ENCODE measurements at places on chromosomes 1 and 21. TPM values are rescaled to one million over a fixed set of nuclear protein-coding genes. Genes with fewer than 3 reads are reported as not detected.

HAPLN2 gene
- total RNA-seq, result 0.71 TPM

FCRL1 gene
- total RNA-seq, result not detected

LRRC39 gene
- 2.1 TPM for total RNA-seq

RNF223 gene
- not detected for total RNA-seq

C1QA gene
- total RNA-seq, result not detected

C2CD2 gene
- total RNA-seq, result 0.78 TPM

HCRTR1 gene
- total RNA-seq, result not detected

MRPL39 gene
- 26.1 TPM for total RNA-seq

TFAP2E gene
- total RNA-seq, result 1.1 TPM

SPATA45 gene
- not detected for total RNA-seq

CNR2 gene
- not detected for total RNA-seq

A3GALT2 gene
- total RNA-seq, result 0.71 TPM

SYNC gene
- total RNA-seq, result 1.1 TPM

NUF2 gene
- total RNA-seq, result 5.8 TPM

ZBED6 gene
- 23.3 TPM for total RNA-seq

GRCh38 chr1:58515794-58516401, 30.6 kb downstream of the OMA1 start:
- H3K27ac ChIP-seq, result no peak overlapping the region
- H3K36me3 ChIP-seq, result peaks cover 16% of the 10 kb centered on the region
- H3K27me3 ChIP-seq, result peaks cover 1% of the 10 kb centered on the region
- no peak overlapping the region for H3K4me3 ChIP-seq
- no peak for DNase-seq

DNA sequence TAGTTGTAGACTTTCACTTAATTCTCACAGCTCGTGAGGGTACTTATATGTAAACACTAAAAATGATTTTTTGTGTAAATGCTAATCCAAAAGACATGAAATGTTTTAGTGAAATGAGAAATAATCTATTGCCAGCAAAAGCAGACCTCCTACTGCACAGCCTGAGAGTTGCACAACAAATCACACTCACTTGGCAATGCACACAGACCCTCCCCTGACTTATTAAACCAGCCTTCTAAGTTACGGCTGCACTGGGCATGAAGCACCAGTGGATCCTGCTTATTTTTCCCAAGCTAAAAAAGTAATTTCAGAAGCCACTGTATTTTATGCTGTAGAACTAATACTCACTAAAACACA, 10.3 kb downstream of the ERRFI1 start:
- no peak overlapping the region for H3K4me3 ChIP-seq
- no peak for DNase-seq
- no peak overlapping the region for H3K27ac ChIP-seq
- peaks cover 5% of the 10 kb centered on the region for H3K4me1 ChIP-seq

- H3K4me3 ChIP-seq, result no peak overlapping the region
- H3K27me3 ChIP-seq, result no peaks in the 10 kb centered on the region
- no peak overlapping the region for H3K27ac ChIP-seq
- no peak for DNase-seq
- H3K4me1 ChIP-seq, result peaks cover 5% of the 10 kb centered on the region
Measured at GRCh38 chr1:219580009-219580676, 32.8 kb downstream of the ZC3H11B start.

DNA sequence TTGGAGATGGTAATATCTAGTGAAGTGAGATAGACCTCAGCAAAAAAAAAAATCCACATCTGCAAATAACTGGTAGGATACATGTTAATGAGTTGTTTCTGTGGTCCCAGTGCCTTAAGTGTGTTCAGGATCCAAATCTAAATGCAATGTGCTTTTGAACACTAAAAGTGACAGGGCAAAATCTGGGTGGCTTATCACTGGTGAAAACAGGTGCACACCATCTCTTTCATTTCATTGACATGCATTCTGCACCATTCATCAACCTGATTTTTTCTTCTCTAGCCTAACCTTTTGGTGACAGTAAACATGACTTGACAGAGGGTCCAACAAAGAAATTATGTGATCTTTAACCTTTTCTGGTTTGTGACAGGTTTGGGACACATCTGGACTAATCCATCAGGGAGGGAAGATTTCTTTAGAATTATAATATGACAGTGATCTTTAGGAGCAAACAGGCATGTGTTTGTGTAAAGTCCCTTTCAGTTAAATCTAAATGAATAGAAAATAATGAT, 201.6 kb upstream of the NEGR1 start:
- no peaks in the 10 kb centered on the region for H3K4me1 ChIP-seq
- H3K36me3 ChIP-seq, result peaks cover 16% of the 10 kb centered on the region
- no peak overlapping the region for H3K27ac ChIP-seq
- DNase-seq, result no peak
- H3K4me3 ChIP-seq, result no peak overlapping the region
- H3K27me3 ChIP-seq, result no peaks in the 10 kb centered on the region

DNA sequence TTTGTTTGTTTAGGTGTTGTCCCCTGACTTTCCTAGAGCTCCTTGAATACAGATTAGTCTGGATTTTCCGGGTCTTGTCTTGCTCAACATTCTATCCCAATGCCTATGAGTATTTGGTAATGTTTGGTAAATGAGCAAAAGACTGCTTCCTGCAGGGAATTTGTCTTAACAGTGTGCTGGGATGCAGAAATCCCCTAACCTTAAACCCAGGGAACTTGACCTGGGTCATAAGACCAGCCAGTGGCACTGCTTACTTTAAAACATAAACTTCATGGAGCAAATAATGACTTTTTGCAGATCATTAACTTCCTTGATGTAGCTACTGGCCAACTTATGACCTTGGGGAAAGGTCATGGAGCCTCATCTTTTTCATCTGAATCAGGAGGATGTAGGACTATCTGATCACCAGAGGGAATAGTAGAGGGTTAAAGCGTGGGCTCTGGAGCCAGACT, 27.2 kb downstream of the TCEANC2 start:
- no peak for DNase-seq
- no peak overlapping the region for H3K27ac ChIP-seq
- no peak overlapping the region for H3K4me3 ChIP-seq
- peaks cover 25% of the 10 kb centered on the region for H3K4me1 ChIP-seq
- no peaks in the 10 kb centered on the region for H3K36me3 ChIP-seq

DNA sequence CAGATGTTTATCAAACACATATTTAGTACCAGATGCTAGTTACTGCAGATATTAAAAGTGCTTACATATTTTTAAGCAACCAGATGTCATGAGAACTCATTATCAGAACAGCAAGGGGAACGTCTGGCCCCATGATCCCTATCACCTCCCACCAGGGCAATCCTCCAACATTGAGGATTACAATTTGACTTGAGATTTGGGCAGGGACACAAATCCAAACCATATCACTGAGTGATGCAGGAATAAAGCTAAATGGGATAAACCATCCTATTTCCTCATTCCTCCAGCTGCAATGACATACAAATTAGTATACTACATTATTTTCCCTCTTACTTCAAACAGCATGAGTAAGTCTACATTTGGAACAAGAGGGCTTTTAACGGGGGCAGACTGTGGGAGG, 3.1 kb upstream of the KCNK2 start:
- H3K36me3 ChIP-seq, result no peaks in the 10 kb centered on the region
- peaks cover 11% of the 10 kb centered on the region for H3K27me3 ChIP-seq
- no peak overlapping the region for H3K27ac ChIP-seq
- no peaks in the 10 kb centered on the region for H3K4me1 ChIP-seq

GRCh38 chr1:70415882-70416281, 4.8 kb downstream of the CTH start:
- peaks cover 1% of the 10 kb centered on the region for H3K4me1 ChIP-seq
- no peak overlapping the region for H3K27ac ChIP-seq
- DNase-seq, result no peak

DNA sequence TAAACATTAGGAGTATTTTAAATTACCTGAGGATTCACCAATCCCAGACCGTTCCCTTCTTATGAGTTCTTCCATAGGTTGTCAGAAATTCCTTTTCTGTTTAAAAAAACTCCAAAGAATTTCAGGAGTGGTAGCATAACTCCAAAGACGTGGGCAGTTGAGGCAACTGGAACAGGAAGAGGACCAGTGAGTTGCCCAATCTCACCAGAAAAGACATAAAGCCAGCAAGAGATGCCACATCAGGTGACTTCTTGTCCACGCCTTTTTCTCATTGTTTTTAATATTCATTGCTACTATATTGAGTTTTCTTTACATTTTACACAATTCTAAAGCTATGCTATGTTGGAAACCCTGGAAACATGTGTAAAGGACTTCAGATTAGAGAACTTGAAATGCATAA, 88.1 kb upstream of the JAK1 start:
- peaks cover 5% of the 10 kb centered on the region for H3K36me3 ChIP-seq
- no peak overlapping the region for H3K27ac ChIP-seq
- H3K27me3 ChIP-seq, result no peaks in the 10 kb centered on the region
- H3K4me3 ChIP-seq, result no peak overlapping the region

GRCh38 chr1:227947676-227948492, at the start of gene WNT9A:
WNT9A (minus strand) TSS chr1:227947932; CDS start chr1:227947887, 45 bp downstream.
- H3K27ac ChIP-seq, result peak within 1 kb of the TSS; percentile 89
- peaks cover 9% of the 10 kb centered on the region for H3K27me3 ChIP-seq
- peaks cover 2% of the 10 kb centered on the region for H3K36me3 ChIP-seq
- H3K4me3 ChIP-seq, result peak within 1 kb of the TSS; percentile 95
- peaks cover 11% of the 10 kb centered on the region for H3K4me1 ChIP-seq

- H3K27ac ChIP-seq, result no peak overlapping the region
- H3K4me3 ChIP-seq, result no peak overlapping the region
- no peaks in the 10 kb centered on the region for H3K27me3 ChIP-seq
- peaks cover 10% of the 10 kb centered on the region for H3K36me3 ChIP-seq
- DNase-seq, result no peak
- H3K4me1 ChIP-seq, result no peaks in the 10 kb centered on the region
Measured at GRCh38 chr1:79042117-79042516, 35.6 kb upstream of the ADGRL4 start.

GRCh38 chr1:39901464-39901713, 328 bp downstream of the MYCL start:
- H3K36me3 ChIP-seq, result no peaks in the 10 kb centered on the region
- H3K27me3 ChIP-seq, result peaks cover 27% of the 10 kb centered on the region
- H3K4me3 ChIP-seq, result peak overlapping the region; percentile 38

GRCh38 chr1:78339490-78339889, 151.3 kb upstream of the PTGFR start:
- H3K4me1 ChIP-seq, result no peaks in the 10 kb centered on the region
- H3K4me3 ChIP-seq, result no peak overlapping the region
- DNase-seq, result no peak
- H3K27me3 ChIP-seq, result peaks cover 2% of the 10 kb centered on the region

- H3K4me1 ChIP-seq, result no peaks in the 10 kb centered on the region
- DNase-seq, result no peak
- H3K27me3 ChIP-seq, result peaks cover 2% of the 10 kb centered on the region
Measured at GRCh38 chr21:38438462-38438893, 59.8 kb downstream of the ERG start.

DNA sequence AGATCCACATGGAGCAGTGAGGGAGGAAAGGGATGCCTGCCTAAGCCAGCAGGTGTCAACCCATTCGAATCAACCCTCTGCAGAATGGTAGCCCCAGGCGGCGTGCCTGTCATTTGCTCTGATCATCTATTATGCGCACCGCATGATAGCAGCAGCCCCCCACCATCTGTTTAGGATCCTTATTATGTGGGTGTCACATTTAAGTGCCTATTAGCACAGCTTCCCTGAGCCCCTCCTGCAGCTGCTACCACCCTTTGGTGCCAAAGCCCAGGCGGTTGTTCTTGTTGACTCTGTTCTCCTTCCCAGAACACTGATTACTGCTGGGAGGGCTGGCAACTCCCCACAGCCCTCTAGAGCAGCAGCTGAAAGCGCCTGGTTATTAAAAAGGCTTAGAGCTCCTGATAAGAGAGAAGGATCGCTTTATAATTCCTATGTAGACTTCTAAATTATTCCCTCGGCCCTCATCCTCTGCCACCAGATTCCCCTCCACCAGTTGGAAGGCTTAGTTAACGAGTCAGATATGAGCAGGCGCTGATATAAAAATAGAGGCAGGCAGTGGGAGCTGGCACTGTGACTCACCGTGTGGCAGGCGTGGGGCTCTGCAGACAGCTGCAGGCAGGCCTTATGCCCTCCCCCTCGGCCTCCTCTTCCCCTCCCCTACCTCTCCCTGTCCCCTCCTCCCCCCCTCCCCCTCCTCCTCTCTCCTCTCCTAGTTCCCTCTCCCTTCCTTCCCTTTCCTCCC, 23.0 kb downstream of the ACTA1 start:
- peak; percentile 79 for DNase-seq
- H3K4me1 ChIP-seq, result peaks cover 57% of the 10 kb centered on the region
- no peaks in the 10 kb centered on the region for H3K36me3 ChIP-seq
- H3K4me3 ChIP-seq, result peak overlapping the region; percentile 78
- H3K27ac ChIP-seq, result peak overlapping the region; percentile 98

GRCh38 chr1:212774584-212774983, 17.0 kb downstream of the NSL1 start:
- H3K4me3 ChIP-seq, result no peak overlapping the region
- H3K36me3 ChIP-seq, result peaks cover 25% of the 10 kb centered on the region
- H3K4me1 ChIP-seq, result no peaks in the 10 kb centered on the region
- no peak overlapping the region for H3K27ac ChIP-seq
- no peak for DNase-seq

GRCh38 chr1:229148041-229148671, 122.8 kb upstream of the RAB4A start:
- peak; percentile 31 for DNase-seq
- peak overlapping the region; percentile 19 for H3K27ac ChIP-seq

- peaks cover 2% of the 10 kb centered on the region for H3K27me3 ChIP-seq
- peak within 1 kb of the TSS; percentile 92 for H3K4me3 ChIP-seq
- H3K4me1 ChIP-seq, result peaks cover 3% of the 10 kb centered on the region
- DNase-seq, result peak; percentile 91
- peak within 1 kb of the TSS; percentile 55 for H3K27ac ChIP-seq
- H3K36me3 ChIP-seq, result no peaks in the 10 kb centered on the region
Measured at GRCh38 chr1:161117759-161118581, at the start of the genes NIT1 and PFDN2. NIT1 (plus strand) TSS chr1:161118105; CDS start chr1:161118177, 72 bp downstream. PFDN2 (minus strand) TSS chr1:161118037; CDS start chr1:161118026, 11 bp downstream.

- no peak overlapping the region for H3K4me3 ChIP-seq
- H3K27ac ChIP-seq, result no peak overlapping the region
- peaks cover 4% of the 10 kb centered on the region for H3K27me3 ChIP-seq
- peaks cover 21% of the 10 kb centered on the region for H3K4me1 ChIP-seq
Measured at GRCh38 chr1:30731806-30732276, 8.5 kb upstream of the MATN1 start.

GRCh38 chr1:93346421-93346993, 800 bp downstream of the DR1 start:
- no peaks in the 10 kb centered on the region for H3K36me3 ChIP-seq
- H3K27me3 ChIP-seq, result peaks cover 12% of the 10 kb centered on the region
- peaks cover 13% of the 10 kb centered on the region for H3K4me1 ChIP-seq
- peak overlapping the region; percentile 100 for H3K27ac ChIP-seq
- H3K4me3 ChIP-seq, result peak overlapping the region; percentile 98

GRCh38 chr1:22317920-22318243, 133.8 kb upstream of the ZBTB40 start:
- H3K4me1 ChIP-seq, result peaks cover 13% of the 10 kb centered on the region
- no peak for DNase-seq
- H3K27me3 ChIP-seq, result peaks cover 10% of the 10 kb centered on the region
- no peak overlapping the region for H3K4me3 ChIP-seq
- H3K27ac ChIP-seq, result no peak overlapping the region
- H3K36me3 ChIP-seq, result no peaks in the 10 kb centered on the region
